ENCODE measurements at places on chromosomes 7 and 10.

GRCh38 chr7:98211221-98211675 lies at the start of gene BHLHA15:
Gene BHLHA15 (plus strand): TSS chr7:98211439. CDS start chr7:98212310, 871 bp downstream.
- no peak for DNase-seq

- peak; percentile 24 for DNase-seq
Observed at GRCh38 chr7:158495786-158496185, 91.8 kb downstream of the PTPRN2 start.

- DNase-seq, result no peak
Observed at GRCh38 chr10:79224263-79224949, 122.9 kb upstream of the PPIF start.

- DNase-seq, result no peak
Observed at GRCh38 chr10:125557311-125557710, 125.7 kb downstream of the TEX36 start.

DNA sequence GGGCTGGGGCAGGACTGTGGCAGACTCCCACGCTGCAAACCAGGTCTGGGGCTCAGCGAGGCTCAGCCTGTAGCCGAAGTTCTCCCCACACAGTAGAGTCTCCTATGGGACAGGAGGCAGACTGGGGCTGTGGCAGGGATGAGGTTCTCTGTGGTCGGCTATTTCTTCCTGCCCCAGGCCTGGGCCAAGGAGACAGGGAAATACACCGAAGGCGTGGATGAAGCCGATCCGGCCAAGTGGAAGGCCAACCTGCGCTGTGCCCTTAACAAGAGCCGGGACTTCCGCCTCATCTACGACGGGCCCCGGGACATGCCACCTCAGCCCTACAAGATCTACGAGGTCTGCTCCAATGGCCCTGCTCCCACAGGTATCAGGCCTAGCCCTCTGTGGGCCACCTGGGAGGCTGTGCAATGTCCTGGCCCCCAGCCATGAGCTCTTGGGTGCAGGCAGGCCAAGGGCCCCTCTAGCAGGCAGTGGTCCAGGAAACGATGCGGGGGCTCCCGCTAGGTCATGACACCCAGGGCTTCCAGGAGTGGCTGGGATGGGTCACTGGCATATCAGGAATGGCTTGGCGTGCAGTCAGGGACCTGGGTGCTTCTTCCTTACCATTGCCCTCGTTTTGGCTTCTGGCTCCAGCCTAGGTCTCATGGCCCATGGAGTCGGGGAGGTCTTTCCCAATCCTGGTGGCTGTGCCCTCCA lies 8.1 kb downstream of the IRF5 start:
- DNase-seq, result no peak

DNA sequence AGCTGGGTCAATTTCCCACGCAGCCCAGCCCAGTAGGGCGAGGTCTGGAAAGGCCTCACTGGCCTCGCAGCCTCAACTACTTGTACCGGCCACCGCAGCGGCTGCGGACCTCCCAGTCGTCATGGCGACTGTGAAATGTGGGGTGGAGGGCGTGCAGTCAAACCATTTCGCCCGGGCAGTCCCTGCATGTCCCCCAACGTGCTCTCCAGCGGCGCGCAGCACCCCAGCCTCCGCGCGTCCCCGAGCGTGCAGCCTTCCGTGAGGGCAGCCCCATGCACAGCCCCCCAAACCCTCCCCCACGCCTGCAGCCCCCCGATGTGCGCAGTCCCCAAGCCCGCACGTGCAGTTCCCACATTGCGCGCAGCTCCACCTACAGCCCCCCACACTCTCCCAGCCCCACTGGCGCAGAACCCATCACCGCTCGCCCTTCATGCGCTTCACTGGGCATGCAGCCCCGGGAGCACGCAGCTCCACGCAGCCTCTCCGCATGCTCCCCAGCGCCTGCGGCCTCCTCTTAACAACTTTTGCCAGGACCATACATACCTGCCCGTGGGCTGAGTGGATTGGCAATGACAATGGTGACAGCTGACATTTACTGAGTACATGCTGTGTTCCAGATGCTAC lies 34.5 kb upstream of the SFTPD start:
- no peak for DNase-seq

DNA sequence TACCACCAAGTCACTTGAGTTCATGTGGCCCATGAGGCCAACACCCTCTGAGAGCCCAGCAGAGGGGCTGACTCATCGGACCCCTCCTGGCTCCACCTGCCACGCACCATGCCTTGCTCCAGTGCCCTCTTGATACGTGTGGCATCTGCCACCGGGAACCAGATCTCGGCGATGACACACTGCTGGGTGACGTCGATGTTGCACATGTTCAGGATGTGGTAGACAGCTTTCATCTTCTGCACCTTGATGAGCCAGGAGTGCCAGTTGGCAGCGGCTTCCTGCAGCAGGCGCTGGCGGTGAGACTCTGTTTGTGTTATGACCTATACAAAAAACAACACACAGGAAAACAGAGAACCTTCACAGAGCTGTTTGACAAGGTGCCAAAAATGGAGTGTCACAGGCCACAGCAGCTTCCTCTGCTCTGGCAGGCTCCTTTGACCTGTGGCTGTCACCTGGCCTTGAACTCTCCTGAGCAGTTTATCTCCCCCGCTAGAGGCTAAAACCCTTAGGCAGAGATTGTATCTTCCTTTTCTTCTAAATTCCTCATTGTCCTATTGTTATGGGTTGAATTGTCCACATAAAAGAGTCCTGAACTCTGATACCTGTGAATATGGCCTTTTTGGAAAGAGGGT lies 45.2 kb upstream of the TMEM213 start:
- DNase-seq, result no peak

DNA sequence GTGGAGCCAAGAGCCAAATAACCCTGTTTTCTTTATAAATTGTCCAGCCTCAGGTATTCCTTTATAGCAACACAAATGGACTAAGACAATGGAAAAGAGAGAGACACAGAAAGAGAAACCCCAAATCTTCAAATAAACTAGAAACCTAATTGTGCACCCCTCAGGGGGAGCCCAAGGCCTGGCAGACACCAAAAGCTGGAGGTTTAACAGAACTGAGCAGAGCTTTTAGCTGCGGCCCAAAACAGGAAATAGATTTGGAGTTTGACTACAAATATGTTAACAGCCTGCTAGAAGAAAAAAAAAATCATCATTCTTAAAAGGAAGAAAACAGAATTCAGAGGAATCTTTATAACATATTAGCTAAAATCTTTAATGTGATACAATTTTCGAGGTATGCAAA lies 1135.0 kb downstream of the GATA3 start:
- DNase-seq, result no peak

- DNase-seq, result no peak
Observed at GRCh38 chr7:124101173-124101768, 68.4 kb upstream of the TMEM229A start.

DNA sequence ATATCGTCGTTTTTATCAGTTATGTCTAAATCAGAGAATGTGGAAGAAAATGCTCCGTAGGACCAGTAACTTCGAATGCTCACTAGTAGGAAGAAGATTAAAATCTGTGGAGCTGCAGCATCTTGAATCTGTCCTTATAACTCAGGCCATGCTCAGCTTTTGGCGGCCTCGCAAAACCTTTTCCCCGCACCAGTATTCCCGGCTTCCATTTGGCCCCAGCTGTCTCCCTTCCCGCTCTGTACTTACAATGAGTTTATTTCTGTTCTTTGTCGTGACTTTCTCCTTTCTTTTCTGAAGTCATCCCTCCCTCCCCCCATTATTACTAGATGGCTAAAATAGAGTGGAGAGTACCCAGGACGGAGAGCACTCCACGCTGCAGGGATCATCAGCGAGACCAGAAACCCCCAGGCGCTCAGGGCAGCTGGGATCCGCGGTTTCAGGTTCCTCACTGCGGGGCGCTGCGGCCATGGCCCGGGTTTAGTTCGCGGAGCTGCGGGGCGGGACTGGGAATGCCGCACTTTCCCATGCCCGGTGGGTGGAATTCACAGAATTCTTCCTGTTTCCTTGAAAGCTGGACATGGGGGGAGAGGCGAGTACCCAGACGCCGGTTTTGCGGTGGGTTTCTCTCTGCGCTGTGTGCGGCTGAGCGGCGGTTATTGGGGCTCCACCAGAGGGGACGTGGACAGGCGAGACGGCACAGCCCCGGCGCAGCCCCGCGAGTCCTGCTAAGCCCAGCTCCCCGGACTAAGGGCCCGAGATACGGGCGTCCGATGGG lies 183.5 kb downstream of the POM121L12 start:
- DNase-seq, result no peak

- DNase-seq, result peak; percentile 74
Observed at GRCh38 chr7:34747867-34748727, 90.1 kb downstream of the NPSR1 start.

GRCh38 chr10:4186849-4187540 lies 402.0 kb upstream of the KLF6 start:
- no peak for DNase-seq

- no peak for DNase-seq
Observed at GRCh38 chr10:73136627-73137026, 26.4 kb downstream of the NUDT13 start.

DNA sequence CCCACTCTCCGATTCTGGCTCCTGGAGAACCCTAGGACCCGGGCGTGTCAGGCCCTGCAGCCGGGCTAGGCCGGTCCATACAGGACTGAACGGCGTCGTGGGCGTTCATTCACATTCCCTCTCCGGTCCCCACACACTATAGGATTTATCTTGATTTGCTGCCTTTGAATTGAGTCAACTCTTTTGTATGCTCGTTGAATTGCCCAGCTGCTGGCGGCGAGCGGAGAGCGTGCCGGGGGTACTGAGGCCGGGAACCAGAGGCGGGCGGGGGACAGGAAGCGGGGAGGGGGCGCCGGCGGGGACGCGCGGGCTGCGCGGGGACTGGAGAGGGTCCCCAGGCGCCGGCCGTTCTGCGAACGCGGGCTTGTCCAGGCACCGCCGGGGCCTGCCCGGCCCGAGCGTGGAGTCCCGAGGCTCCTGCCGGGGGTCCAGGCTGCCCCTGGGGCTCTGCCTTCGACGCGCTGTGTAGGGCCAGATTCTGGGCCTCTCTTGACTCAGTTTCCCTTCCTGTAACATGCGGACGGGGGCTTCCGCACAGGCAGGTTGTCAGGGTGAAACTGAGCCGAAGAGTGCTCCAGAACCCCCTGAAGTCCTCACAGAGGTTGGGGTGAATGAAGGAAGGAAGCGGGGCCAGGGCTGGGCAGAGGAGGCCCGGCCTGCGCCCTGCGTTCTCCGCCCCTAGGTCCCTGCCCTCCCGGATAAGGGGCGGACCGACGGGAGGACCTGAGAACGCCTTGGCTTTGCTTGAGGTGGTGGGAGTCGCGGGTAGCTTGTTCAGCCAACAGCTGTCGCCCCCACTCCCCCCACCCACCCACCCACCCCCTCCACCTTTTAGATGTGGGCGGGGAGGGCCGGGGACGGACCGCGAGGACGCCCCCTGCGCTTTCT lies 769 bp upstream of the ELFN1 start:
- no peak for DNase-seq

- DNase-seq, result no peak
Observed at GRCh38 chr7:24949884-24950283, 30.1 kb downstream of the OSBPL3 start.

DNA sequence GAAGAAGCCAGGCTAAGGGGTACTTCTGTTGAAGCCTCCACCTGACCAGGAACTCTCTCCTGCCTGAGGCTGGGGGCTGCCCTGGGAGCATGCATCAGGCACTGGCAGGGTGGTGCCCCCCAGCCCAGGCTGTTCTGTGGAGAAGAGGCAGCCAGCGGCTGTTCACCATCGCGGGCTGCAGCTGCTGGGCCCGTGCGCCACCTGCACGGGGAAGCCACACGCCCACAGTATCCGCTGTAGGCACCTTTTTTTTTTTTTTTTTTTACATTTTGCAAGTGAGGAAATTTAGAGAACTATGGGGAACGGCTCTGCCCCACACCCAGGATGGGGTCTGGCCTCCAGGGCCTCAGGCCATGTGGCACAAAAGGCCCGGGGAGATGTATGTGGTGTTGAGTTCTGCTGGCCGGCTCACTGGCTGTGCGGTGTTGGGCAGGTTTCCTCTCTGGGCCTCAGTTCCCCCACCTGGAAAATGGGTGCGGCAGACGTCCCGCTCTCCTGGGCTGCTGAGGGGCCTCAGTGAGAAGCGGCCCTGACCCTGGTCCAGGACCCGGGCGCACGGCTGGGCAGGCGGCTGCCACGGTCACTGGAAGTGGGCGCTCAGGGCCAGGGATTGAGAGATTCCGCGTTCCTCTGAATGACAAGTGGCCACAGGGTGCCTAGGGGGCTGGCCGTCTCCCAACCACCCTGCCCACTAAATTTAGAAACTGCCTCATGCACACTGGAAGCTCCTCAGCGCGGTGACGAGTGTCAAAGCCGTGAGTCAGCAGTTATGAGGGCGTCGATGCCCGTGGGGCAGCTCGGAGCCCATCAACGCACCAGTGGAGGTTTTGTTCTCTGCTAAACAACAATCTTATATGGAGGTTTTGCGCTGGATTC lies 8.8 kb upstream of the INTS1 start:
- DNase-seq, result no peak

GRCh38 chr7:154242709-154243108 lies 190.5 kb downstream of the DPP6 start:
- DNase-seq, result no peak

DNA sequence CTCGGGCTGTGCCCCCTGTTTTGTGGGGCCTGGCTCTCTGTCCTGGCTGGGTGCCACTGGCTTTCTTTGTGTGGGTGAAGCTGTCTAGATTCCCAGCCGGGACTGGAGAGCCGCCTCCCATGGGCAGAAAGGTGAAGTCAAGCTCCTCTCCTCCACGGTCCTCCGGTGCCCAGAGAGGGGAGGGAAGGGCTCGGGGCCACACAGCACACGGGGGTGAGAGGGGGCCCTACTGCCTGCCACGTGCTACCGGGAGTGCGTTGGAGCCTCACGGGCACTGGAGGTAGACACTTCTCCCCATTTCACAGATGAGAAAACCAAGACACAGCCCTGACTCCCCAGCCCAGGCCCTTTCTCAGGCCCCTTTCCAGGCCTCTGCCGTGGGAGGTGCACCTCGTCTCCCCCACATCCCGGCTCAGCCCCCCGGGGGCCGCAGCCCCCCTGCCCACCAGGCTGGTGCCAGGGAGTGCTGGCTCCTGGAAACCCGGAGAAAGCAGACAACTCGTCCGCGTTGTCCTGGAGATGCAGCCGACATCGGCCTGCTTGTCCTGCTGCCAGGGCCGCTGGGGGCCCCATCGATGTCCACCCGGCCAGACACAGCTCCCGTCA lies 55.8 kb downstream of the UNCX start:
- DNase-seq, result no peak

GRCh38 chr7:38558761-38559345 lies 72.3 kb downstream of the AMPH start:
- DNase-seq, result no peak

GRCh38 chr7:78095549-78095948 lies 297.0 kb downstream of the PHTF2 start:
- no peak for DNase-seq

DNA sequence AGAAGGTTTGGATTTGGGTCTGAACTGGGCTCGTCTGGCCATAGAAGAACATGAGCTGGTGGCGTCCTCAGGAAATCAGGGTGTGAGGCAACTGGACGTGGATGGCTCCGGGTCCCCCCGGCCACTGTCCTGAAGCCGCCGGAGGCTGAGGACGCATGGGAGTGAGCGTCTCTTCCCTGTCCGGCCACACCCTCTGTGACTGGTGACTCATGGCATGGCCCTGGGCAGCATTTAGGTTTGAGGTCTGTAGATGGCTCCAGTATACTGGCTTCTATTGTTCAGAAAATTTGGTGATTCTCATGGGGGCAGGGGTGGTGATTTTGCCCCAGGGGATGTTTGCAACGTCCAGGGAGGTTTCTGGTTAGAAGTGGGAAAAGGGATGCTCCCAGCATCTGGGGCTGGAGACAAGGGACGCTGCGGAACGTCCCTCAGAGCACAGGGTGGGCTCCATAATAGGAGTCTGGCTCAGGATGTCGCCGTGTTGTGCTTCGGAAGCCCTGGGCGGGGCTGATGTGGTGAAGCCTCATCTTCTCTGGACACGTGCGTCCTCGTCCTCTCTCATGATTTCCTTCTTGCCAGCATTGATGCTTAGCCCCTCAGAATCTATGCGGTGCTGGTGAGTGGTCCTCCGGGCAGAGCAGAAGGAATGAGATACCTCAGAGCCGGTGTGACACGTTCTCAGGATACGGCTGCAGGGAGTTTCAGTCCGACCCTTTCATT lies 49.9 kb downstream of the PITRM1 start:
- no peak for DNase-seq

Measured in NCI-H1436 treated with DMSO at 0.1 percent for 48 hours (cell line).